ENCODE measurements at places on chromosomes 7 and 10. TPM values are rescaled to one million over a fixed set of nuclear protein-coding genes. Genes with fewer than 3 reads are reported as not detected.

ADAM8 gene
- 2.5 TPM for total RNA-seq

RSPH10B gene
- total RNA-seq: not detected

FAM131B gene
- total RNA-seq: 0.44 TPM

EBF3 gene
- total RNA-seq: 0.44 TPM

GPR37 gene
- total RNA-seq: 5.9 TPM

INA gene
- 1.4 TPM for total RNA-seq

RAMP3 gene
- total RNA-seq: 7.8 TPM

TACC2 gene
- 90.0 TPM for total RNA-seq

ZP3 gene
- total RNA-seq: 19.8 TPM

FAM24B gene
- total RNA-seq: 2.0 TPM

DGKB gene
- 0.08 TPM for total RNA-seq

CALML3 gene
- 501 TPM for total RNA-seq

TCAF2 gene
- total RNA-seq: 9.8 TPM

DLX5 gene
- total RNA-seq: 3.5 TPM

OGDH gene
- 99.2 TPM for total RNA-seq

ADCY1 gene
- total RNA-seq: 0.40 TPM

NCAPG2 gene
- total RNA-seq: 24.1 TPM

ACBD7 gene
- 0.32 TPM for total RNA-seq

TMEM213 gene
- not detected for total RNA-seq

ST8SIA6 gene
- 1.6 TPM for total RNA-seq

UNCX gene
- total RNA-seq: not detected

NUTM2E gene
- total RNA-seq: not detected

HABP2 gene
- total RNA-seq: 0.04 TPM

TMEM229A gene
- not detected for total RNA-seq

VPS26A gene
- 42.2 TPM for total RNA-seq

PPP1R17 gene
- total RNA-seq: not detected

AKR1C8 gene
- not detected for total RNA-seq

CFAP70 gene
- 0.40 TPM for total RNA-seq

HHEX gene
- 1.1 TPM for total RNA-seq

SCIN gene
- 1.1 TPM for total RNA-seq

COBL gene
- total RNA-seq: 10.4 TPM

GARIN1A gene
- total RNA-seq: 0.84 TPM

SPDYE5 gene
- total RNA-seq: not detected

GFRA1 gene
- total RNA-seq: 0.56 TPM

CALHM2 gene
- total RNA-seq: 2.7 TPM

PROSER2 gene
- total RNA-seq: 10.1 TPM

RSPH10B2 gene
- total RNA-seq: 0.28 TPM

ADAM22 gene
- 0.24 TPM for total RNA-seq
